CD4-positive, alpha-beta T cell treated with Interleukin-21 for 1 hour (primary cell): ENCODE measurements at places on chromosomes 11 and 22.

GRCh38 chr11:95065336-95065735 is 1.4 kb upstream of the SRSF8 start:
- DNase-seq, result no peak

GRCh38 chr11:95147364-95147905 is 57.8 kb downstream of the ENDOD1 start:
- no peak for DNase-seq

GRCh38 chr22:19799322-19800190 is 39.0 kb downstream of the TBX1 start:
- DNase-seq, result no peak

DNA sequence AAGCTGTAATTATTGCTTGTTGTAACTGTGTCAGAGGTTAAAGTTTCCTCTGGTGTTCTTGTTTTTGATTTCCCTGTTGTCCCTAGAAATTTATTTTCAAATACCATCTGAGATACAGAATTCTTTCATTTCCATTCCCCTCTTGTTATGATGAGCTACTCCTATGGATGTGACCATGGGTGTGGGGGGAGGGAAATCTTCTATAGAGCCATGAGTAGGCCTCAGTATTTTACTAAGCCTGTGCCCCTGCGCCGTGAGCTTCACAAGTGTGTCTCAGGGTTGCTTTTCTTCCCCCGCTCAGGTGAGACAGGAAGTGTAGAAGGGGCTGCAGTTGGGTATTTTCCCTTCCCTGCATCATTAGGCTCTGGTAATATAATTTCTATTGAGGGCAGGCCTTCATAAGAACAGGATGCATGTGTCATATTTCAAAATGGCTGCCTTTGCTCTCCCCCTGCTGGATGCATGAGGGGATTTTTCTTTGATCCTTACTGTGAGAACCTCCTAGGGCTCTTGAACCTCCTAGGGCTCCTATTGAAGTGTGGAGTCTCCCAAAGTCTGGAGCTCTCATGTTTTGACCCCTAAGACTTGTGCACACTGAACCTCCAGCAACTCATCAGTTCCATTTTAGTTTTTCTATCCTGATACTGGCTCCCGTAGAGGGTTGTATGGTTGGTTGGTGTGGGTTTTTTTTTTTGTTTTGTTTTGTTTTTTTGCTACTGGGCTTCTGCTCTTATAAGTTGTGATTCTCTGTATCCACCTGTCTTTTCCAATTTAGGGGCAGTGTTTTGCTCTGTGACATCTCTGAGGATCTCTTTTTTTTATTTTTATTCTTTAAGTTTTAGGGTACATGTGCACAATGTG is 658.2 kb downstream of the NTM start:
- peak; percentile 3 for DNase-seq

DNA sequence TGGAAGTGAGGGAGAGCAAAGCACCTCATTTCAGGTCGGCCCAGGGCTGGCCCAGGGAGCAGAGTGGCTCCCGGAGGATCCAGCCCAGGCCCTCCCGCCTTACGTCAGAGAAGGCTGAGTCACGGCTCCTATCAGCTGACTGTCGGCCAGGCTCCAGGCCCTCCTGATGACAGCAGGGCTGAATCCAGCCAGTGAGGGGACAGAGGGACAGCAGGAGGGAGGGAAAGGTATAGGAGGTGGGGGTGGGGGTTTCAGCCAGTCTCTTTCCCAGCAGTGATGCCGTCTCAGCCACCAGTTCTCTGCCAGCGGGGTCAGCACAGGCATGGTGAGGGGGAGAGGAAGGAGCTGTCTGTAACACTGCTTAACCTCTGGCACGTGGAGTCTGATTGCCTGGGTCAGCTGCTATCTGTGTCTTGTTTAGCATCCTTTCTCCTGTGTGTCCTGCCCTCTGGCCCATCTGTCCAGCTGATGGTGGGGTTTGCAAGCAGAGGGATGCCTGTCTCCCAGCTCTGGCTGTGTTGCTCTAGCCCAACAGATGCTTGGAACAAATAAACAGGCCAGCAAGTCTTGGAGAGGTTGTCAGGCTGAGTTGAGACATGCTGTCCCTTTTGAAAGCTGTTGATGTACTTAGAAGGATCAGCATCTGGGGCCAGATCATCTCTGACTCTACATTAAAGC is 74.0 kb downstream of the ADAMTS15 start:
- DNase-seq, result no peak

- no peak for DNase-seq
Observed at GRCh38 chr11:14443638-14444037, 56.0 kb downstream of the COPB1 start.

- no peak for DNase-seq
Observed at GRCh38 chr22:30457981-30458380, 13.8 kb downstream of the SEC14L3 start.

- no peak for DNase-seq
Observed at GRCh38 chr22:49240016-49240380, 587.7 kb downstream of the BRD1 start.

- DNase-seq, result no peak
Observed at GRCh38 chr11:126352934-126353801, 2.3 kb upstream of the ST3GAL4 start.

- peak; percentile 11 for DNase-seq
Observed at GRCh38 chr22:29205594-29206371, at the start of gene EMID1. Gene EMID1 (plus strand): TSS chr22:29205896. CDS start chr22:29206039, 143 bp downstream.

- no peak for DNase-seq
Observed at GRCh38 chr11:36253238-36253637, 36.0 kb downstream of the COMMD9 start.

- DNase-seq, result no peak
Observed at GRCh38 chr11:6925636-6926207, 504 bp upstream of the ZNF215 start.

DNA sequence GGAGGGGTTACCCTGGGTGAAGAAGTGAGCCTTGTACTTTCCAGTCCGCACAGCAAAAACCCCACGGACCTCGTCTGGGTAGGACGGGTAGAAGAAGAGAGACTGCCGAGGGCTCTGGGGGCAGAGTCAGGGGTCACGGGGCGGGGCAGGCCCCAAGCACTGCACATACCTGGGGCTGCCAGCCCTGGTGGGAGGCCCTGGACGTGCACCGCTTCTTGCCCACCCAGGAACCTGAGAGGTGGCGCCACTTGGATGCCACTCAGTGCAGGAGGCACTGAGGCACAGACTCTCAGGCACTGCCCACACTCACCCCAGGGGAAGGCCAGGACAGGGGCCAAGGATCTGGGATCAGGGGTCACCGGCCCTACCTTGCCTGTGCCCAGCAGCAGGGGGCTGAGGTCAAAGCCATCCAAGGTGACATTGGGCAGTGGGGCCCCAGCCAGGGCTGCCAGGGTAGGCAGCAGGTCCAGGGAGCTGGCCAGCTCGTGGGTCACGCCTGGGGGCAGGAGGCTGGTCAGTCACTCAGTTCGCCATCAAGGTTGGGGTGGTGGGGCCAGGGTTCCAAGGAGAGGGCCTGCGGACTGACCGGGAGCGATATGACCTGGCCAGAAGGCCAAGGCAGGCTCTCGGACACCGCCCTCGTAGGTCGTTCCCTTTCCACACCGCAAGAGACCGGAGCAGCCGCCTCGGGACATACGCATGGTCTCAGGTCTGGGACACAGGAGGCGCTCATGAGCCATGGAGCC is 2.2 kb downstream of the ARSA start:
- DNase-seq, result no peak

- DNase-seq, result peak; percentile 15
Observed at GRCh38 chr22:22720724-22721261, 76.4 kb downstream of the GGTLC2 start.

GRCh38 chr11:65416841-65417701 is 5.5 kb upstream of the NEAT1 start:
- DNase-seq, result peak; percentile 46

- DNase-seq, result no peak
Observed at GRCh38 chr11:29027436-29027835, 919.2 kb downstream of the METTL15 start.

- DNase-seq, result no peak
Observed at GRCh38 chr11:1078191-1078601, 3.5 kb downstream of the MUC2 start.

DNA sequence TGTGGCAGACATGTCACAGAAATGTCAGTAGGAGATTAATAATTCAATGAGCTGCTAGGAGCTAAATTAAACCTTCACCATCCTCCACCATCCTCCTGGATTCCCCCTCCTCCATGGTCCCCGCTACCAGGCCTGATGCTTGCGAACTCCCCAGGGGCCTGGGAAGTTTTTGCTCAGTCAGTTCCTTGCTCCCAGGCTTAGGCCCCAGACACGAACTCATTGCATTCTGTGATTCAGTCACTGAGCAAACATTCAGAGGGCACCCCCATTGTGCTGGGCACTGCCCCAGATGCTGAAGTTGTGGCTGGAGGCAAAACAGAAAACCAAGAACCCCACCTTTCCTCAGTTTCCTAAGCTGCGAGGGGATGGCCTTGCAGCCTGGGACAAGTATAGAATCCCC is 14.3 kb downstream of the NPTXR start:
- no peak for DNase-seq

DNA sequence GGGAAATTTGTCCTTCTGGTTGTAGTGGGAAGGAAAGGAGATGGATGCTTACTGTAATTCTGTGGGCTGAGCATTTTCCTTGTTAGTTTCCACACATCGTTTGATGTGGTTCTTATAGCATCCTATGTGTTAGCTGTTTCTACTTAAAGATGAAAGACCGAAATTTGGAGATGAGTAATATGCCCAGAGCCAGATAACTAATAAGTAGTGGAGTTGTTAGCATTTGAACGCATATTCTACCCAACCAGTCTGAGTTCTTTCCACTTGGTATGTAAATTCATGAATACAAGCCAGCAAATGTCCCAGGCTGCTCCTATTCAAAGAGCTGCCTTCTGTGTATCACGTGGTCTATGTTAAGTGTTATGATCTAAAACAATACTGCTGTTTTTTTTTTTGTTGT is 14.6 kb downstream of the SPECC1L start:
- no peak for DNase-seq

DNA sequence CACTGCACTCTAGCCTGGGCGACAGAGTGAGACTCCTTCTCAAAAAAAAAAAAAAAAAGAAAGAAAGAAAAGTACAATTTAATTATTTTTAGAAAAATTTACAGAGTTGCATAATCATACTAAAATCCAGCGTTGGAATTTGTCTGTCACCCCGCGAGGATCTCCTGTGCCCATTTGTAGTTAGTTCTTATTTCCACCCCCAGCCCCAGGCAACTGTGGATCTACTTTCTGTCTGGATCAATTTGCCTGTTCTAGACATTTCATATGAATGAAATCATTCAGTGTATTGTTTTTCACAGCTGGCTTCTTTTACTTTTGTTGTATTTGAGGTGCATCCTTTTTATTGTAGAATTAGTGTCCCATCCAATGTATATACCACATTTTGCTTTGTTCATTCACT is 102.6 kb upstream of the RASSF10 start:
- DNase-seq, result no peak

DNA sequence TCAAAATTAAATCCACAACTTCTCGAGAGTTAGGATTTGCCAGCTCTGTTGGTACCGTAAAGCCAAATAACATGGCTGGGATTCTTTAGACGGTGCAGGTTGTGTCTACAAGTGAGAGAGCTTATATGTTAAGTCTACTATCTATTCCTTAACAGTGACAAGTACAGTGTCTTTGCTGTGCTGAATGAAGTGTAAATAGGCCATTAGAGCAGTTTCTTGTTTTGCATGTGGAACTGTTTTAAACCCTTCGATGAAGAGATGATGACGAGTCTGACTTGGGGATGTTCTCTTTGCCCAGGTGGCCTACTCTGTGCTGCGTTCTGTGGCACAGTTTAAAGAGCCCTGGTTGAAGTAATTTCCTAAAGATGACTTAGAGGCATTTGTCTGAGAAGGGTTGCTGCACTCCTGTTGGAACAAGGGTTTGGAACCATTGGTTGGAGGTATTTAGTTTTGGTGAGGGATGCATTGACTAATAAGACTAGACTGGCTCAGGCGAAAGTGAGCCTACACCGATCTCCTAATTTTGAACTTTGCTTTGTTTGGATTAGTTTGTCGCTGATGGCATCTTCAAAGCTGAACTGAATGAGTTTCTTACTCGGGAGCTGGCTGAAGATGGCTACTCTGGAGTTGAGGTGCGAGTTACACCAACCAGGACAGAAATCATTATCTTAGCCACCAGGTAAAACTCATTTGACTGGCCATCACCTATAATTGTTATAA is 988 bp downstream of the RPS3 start:
- DNase-seq, result peak; percentile 33

DNA sequence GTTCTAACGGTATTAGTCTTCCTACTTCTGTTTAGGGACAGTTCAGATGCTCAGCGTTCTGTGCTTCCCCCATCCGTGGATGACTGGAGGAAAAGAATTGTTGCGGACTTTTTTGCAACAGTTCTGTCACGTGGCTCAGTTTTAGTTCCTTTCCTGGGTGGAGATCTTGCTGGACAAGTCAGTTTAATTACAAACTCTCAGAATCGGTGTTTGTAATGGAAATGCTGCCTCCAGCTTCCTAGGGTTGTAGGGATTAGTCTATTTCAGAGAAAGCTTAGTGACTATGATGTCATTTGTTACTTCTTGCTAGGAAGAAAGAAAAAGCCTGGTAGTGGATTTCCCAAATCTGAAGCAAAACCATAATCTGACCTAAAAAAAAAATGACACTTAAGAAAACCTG is 320.4 kb downstream of the CADM1 start:
- DNase-seq, result no peak

DNA sequence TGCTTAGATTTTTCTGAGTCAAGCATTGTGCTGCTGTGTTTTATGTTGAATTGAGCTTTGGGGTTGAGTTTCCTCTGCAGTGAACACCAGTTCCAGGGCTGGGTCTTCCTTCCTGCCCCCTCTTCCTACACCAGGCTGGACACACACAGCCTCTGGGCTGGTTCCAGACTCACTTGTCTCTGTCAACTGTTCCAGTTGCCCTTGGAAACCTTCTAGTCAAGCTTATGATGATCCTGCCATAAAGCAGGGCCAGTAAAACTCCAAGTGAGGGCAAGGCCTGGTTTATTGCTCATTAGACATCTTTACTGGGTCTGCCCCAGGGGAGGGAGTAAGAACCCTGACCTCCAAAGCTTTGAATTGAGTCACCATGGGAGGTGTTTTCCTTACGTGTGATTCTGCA is 61.1 kb downstream of the KIAA1671 start:
- DNase-seq, result no peak

GRCh38 chr11:121688860-121689614 is 236.3 kb upstream of the SORL1-AS1 start:
- no peak for DNase-seq

DNA sequence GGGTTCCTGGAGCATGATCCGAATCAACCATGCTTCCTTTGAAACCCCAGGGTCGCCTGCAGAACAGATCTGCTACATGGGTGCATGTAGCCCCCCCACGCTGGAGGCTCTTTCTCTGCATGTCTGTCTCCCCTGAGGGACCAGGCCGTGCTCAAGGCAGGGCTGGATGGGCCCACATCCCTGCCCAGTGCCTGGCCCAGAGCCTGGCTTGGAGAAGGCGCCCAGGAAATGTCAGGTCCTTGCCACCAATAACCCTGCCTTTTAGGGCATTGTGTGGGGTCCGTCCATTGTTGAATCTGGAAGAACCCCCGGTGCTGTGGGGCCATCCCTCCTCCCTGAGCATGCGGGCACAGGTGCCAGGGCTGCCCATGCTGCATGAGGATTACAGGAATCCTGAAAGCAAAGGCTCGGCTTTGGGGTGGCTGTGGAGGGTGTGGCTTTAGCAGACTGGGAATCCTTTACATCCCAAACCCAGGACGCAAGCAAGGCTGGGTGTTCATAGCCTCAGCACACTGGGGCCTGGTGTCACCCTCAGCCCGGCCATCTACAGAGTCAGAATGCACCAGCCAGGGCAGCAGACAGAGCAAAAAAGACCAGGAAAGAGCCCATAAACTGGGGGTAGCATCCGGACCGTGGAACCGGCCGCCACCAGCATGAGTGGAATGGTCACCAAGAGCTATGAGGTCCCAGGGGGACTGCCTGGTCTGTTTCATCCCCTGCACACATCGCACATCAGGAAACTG is 48.2 kb downstream of the RTL6 start:
- no peak for DNase-seq
